ENCODE measurements at places on chromosomes 6 and 20.

GRCh38 chr20:39338469-39339376 is 376.6 kb downstream of the DHX35 start:
- no peak for DNase-seq

GRCh38 chr6:82397962-82398692 is 34.5 kb downstream of the TPBG start:
- DNase-seq, result no peak

GRCh38 chr6:109690373-109690736 is 647 bp downstream of the AK9 start:
- no peak for DNase-seq

DNA sequence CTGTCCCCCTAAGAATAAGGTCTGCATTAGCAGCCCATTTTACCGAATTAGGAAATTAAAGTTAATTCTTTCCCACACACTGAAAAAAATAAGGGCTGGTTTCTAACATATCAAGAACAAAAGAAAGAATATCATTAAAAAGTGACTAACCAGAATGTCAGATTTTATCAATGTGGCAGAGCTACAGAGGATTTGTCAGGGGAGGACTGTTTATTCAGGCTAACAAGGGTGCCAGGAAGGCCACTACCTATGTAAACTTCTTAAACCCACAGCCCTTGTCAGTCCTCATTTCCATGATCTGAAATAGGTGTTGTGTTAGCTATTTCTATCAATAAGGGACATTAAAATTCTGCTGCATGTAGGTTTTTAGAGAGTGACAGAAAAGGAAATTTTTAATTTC is 76.4 kb downstream of the BACH2 start:
- no peak for DNase-seq

- DNase-seq, result no peak
Observed at GRCh38 chr6:34362909-34363680, 29.4 kb downstream of the NUDT3 start.

GRCh38 chr6:14889188-14889587 is 356.7 kb upstream of the JARID2 start:
- no peak for DNase-seq

DNA sequence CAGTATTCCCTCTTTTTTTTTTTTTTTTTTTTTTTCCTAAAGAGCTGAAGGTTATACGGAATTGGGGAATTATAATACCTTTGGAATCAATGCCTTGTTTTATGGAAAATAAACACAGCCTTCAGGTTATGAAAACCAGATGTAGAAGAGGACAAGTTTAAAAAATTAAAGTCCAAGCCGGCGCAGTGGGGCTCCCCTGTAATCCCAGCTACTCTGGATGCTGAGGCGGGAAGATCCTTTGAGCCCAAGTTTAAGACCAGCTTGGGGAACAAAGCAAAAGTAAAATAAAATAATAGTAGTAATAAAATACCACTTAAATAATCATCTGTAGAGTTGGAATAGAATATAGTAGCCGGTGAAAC is 57.3 kb downstream of the TRIM38 start:
- DNase-seq, result no peak

GRCh38 chr6:25623879-25624278 is 28.1 kb upstream of the SCGN start:
- DNase-seq, result no peak

DNA sequence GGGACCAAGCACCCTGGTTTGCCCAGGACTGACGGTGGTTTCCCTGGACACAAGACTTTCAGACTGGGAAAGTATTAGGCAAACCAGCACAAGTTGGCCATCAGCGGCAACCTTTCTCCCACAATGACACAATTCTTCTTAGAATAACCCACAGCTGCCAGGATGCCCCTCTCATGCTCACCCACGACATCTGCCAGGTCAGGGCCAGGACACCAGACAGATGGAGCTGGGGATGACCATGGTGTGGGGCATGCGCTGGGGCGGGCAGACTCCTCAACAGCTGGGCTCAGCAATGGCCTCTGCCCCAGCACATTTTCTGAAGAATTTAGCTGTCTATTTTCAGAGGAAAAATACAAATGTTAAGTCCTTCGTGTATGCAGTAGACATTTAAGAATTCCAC is 226.4 kb downstream of the FNDC1 start:
- no peak for DNase-seq

- DNase-seq, result no peak
Observed at GRCh38 chr20:48460681-48461080, 367.1 kb downstream of the PREX1 start.

- DNase-seq, result no peak
Observed at GRCh38 chr20:44457016-44457415, 18.7 kb upstream of the TTPAL start.
